ENCODE measurements at places on chromosomes 4 and X.

GRCh38 chrX:68935362-68935761 lies 106.5 kb downstream of the EFNB1 start:
- DNase-seq = no peak

- no peak for DNase-seq
These were observed 744.6 kb upstream of the IGFBP7 start for GRCh38 chr4:57854748-57855147.

GRCh38 chrX:639151-639550 lies 8.6 kb downstream of the SHOX start:
- no peak for DNase-seq

GRCh38 chr4:13331827-13332226 lies 152.3 kb downstream of the RAB28 start:
- DNase-seq = no peak

- no peak for DNase-seq
These were observed 7.5 kb downstream of the SH3KBP1 start for GRCh38 chrX:19879735-19880378.

DNA sequence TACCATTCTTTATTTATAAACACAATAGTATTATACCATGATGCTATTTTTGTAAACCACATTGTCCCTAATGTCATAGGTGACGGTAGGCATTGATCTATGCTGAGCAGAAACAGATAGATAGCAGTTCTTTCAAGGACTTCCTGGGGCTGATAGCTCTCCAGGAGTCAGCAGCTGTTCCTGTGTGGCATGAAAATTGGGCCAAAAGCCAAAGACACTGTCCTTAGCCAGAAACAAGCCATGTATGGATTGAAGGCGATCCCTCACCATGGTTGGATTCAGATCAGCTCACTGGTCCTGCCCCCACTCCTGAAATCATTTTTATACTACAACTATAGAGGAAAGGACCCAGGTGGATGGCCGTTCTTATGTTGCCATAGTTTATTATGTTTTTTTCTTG lies 53.6 kb downstream of the DDX60 start:
- no peak for DNase-seq

DNA sequence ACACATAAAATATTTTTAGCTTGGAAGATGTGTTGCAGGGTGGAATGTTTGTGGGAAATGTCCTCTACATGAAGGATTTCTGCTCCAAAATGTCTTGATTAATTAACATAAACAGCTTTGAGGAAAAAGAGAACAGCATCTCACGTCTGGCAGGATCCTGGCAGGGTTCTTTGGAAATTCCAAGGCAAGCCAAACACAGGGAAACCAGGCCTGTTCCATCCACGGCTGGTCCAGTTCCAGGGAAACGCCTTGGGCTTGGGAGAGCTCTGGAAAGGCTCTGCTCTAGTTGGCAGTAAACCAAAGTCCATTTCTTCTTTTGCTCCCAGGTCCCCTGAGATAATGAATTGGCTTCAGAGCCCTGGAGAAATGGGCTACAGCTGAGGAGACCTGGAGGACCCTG lies 42.4 kb upstream of the GAB1 start:
- DNase-seq = no peak

DNA sequence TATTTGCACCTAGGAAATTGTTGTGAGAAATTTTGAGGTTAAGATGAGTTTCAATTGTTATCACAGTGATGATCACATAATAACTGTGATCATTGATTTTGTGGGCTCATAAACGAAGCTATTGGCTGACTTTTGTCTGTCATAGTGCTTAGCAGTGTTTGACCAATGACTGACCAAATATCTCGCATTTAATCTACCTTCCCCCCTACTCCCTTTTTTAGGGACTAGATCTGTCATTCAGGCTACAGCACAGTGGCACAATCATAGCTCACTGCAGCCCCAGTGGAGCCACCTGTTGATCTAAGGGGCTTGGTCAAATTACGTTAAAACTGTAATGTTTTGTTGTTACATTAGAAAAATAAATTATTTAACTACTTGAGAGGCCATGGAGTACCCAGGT lies 1.5 kb downstream of the FUNDC2 start:
- no peak for DNase-seq

DNA sequence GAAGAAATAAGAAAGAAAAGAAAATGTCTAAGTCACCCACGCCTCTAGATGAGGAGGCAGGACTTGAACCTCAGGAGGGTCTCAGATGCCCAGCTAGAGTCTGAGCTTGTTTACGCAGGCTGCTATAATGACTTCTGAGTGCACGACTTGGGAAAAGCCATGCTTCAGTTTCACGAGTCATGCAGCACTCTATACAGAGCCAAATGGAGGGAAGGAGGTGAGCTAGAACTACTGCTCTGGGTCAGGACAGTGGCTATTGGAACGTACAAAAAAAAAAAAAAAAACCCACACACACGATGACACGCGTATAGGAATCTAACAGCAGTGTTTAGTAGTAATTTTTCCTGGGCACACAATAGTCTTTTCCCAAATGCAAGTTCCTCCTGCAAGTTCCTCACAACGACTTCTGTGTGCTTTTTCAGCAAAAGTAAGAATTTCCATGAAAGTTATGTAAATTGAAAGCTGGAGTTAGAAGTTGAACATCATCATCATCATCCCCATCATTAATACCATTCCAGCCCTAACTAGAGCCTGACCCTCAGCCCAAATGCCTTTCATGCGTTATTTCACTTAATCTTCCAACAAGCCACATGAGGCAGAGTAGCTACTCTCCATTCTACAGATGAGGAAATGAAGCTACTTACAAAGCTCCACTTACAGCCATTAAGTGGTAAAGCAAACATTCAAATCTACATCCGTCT lies 36.6 kb downstream of the IRF2 start:
- DNase-seq = no peak

DNA sequence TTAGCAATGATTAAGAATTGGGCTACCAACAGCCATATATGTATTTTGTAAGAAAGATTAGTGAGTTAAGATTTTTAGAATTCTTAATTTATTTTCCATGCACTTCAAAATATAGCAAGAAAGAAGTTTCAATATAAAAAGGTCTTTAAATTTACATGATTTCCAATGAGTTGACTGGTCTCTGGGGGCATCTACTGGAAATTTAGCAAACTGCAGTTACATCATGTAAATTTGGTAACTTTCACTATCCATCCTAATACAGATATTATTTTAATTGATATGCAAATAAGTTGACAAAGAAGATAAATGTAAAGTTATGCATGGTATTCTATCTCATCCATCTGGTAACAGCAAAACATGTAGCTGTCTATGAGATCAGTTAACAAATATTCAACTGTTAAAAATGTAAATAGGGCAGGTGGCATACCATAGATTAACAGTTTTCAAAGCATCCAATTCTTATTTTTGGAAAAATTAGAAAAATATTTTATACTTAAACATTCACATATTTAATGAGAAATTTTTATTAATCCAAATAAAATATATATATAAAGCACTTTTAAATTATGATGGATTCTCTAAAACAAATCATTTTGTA lies 29.1 kb downstream of the TTC29 start:
- DNase-seq = no peak

- no peak for DNase-seq
These were observed 426.4 kb downstream of the INPP4B start for GRCh38 chr4:142419712-142420111.

GRCh38 chrX:96480081-96480480 lies 204.6 kb upstream of the DIAPH2 start:
- DNase-seq = no peak

DNA sequence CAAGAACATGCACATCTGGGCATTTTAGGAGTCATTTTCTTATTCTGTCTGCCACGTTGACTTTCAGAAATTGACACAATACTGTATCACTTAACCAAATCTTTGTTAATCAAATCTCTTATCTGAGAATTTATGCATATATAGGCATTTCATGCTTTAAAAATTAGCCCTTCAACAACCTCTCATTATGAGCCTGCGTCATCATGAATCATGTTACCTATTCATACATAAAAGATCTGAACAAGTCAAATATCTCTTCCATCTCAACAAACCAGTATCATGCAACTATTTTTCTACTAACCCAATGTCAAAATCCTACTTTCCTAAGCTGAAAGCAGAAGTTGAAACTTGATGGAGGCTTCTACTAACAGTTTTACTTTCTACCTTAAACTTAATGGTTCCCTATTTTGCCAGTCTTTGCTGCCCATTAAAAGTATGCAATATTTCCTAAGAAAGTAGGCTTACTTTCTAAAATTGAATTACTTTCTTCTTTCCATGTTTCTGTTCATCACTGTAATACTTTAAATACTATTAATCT lies 1.8 kb downstream of the ADAM29 start:
- DNase-seq = no peak

GRCh38 chr4:148831945-148832344 lies 389.7 kb upstream of the NR3C2 start:
- DNase-seq = no peak

- no peak for DNase-seq
These were observed 2.1 kb upstream of the SLC25A6 start for GRCh38 chrX:1393871-1394615.

DNA sequence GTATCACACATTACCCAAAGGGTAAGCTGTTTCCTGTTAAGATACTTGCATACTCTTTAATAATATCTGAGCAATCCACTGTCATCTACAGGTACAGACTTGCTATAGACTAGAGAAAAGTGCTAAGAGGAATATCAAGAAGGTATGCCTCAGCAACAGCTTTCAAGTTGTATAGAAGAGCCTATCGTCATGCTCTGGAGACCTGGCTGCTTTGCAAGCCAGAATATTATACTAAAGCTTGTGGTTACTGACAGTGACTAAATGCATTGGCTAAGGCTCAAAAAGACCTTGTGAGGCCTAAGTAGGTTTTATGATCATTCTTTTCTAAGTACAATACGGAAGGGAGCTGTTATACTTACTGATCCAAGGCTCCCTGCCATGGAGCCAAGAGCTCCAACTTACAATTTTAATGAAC lies 11.3 kb downstream of the LAMP2 start:
- DNase-seq = no peak

Data from activated CD4-positive, CD25-positive, alpha-beta regulatory T cell treated with anti-CD3 and anti-CD28 coated beads, Interleukin-2, amount 50 U/mL, for 16 hours (primary cell).